ENCODE measurements at places on chromosomes 3 and 15.
A peak's percentile ranks its signal among the peaks of the same experiment; 100 is the strongest.

GRCh38 chr3:113143353-113143752 is 68.0 kb upstream of the BOC start:
- no peak for DNase-seq

DNA sequence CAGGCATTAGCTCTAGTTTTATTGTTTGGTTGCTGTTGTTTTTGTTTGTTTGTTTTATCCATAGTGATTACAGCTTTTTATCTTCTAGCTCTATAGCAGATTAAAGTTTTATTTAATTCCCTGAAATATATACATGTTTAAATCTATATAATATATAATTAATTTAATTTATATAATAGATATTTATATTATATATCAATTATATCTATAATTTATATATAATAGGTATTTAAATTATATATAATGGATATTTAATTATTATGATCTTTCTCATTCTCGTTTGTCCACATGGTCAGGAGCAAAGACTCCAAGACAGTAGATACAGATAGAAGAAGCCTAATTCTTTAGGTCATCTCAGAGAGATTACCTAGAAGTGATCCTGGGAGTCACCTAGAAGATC is 238.8 kb upstream of the GPR149 start:
- DNase-seq = no peak

DNA sequence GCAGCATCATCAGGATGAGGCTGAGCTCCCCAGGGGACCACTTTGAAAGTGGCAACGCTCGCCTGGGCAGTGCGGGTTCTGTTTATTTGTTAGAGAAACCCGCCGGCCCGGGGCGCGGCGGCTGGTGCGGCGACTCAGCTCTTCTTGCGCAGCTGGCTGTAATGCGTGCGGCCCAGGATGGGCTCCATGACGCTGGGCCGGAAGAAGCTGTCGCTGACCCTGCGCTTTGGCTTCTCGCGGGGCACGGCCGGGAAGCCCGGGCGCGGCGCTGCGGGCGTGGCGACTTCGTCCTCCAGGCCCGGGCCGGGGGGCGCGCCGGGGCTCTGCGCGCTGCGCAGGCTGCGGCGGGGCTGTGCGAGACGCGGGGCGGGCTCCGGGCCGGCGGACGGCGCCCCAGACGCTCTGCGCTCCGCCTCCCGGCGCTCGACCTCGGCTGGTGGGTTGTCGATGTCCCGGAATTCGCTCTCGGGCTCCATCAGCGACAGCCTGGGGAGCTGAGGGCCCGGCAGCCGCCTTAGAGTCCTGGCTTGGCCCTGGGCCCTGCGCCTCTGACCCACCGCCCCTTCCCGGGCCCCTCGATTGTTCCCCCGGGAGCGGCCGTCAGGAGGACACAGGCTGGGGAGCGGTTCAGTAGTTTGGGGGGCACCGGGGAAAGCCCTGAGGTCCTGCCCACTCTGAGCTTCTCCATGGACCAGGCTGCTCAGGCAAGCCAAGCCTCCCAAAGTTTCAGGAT is 10.3 kb upstream of the KIF7 start:
- DNase-seq = peak; percentile 26

DNA sequence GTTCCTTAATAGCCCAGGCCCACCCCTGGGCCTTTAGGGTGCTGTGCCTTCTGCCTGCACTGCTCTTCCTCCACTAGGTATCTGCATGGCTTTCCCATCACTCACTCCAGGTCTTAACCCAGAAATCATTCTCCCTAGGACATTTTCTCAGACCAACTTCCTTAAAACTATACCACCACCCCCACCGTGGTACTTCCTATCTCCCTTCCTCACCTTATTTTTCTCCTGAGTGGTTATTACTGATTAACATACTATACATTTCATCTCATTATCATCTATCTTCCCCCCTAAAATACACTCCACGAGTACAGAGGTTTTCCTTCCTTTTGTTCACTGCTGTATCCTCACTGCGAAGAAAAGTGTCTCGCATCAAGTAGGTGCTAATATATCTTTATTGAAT is 115.2 kb downstream of the ANO10 start:
- DNase-seq = no peak

- DNase-seq = no peak
Measured at GRCh38 chr3:187516446-187517185, 148.4 kb downstream of the RTP4 start.

GRCh38 chr3:147390589-147391569 is 15.5 kb downstream of the ZIC4 start:
- DNase-seq = no peak

GRCh38 chr3:191334346-191334893 is 4.1 kb upstream of the UTS2B start:
- DNase-seq = no peak

DNA sequence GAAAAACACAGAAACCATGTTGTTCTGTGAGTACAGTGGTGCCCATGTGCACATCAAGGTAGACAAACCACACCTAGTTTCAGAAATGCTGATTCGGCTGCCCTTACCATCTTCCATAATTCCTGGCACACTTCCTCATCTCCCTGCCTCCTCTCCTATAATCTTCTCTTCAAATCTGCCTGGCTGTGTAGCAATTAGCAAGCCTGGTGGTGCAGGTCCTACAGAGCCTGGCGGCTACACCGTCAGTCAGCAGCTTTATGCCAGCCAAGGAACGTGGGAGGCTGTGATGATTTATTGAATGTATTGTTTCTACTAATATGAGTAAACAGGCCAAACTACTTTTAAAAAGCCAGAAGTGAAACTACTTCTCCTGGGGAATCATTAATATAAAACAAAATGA is 106.8 kb downstream of the SEMA6D start:
- DNase-seq = no peak

- no peak for DNase-seq
Measured at GRCh38 chr3:100737334-100737733, 28.0 kb downstream of the TFG start.

DNA sequence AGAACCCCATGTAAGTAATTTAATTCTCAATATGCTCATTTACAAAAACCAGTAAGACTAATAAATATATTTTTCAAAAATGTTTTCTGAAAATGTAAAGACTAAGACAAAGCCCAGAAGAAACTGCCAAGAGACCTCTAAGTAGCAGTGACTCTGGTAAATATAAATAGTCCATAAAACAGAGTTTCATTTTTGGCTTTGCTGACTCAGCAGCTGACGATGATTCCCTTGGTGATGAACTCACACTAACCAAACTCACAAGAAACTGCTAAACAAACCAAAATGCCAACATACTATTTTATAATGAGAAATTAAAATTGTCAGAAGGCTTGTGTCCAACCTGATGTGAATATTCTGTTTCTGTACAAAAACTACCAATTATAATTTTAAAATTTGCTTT is 31.5 kb upstream of the IMPG2 start:
- no peak for DNase-seq

DNA sequence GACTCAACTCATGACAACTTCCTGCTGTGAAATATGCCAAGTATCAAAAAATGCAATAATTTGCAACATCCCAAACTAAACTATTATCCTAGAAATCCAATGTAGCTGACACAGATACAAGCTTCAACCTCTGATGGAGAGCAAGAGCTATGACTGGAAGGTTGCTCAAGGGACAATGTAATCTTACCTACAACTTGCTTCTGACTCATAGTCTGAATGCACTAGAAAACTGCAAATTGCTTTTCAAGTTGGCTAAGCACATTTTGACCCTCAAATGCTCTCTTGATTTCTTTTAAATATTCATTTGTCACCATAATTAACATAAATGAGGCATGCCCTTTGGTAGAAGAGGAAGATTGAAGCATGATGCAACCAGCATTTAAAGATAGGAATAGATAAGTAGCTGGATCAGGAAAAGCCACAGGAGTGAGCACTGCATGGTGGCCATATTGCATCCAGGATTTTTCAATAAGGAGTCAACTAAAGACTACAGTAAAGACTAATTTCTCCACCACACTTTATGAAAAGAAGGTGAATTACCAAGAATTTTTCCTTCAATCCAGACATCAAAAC is 630.8 kb upstream of the GBE1 start:
- no peak for DNase-seq

DNA sequence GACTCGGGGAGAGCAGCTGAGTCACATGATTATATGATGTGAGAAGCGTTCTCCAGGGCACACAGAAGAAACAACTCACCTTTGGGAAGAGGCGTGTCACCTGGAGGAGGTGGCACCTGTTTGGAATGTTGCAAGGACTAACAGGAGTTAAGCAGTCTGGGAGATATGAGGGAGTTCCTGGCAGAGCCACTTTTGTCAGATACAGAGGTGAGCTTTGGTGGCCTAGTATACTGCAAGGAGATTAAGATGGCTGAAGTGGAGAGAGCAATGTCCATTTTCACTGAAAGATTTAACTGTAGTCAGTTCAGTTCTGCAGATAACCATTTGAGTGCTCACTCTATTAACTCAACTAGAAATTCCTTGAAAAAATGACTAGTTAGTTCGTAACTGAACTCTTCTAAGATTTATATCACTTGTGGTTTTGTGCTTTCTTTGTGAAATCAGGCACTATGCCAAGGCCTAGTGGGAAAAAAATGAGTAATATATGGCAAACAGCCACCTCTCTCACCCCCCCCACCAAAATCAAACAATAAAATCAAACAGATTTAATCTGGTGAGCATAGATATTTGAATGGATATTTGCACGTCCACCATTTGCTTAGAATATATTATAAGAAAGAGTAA is 61.3 kb downstream of the CRYBG3 start:
- no peak for DNase-seq

GRCh38 chr3:150743508-150743907 is 19.5 kb downstream of the SIAH2 start:
- no peak for DNase-seq

GRCh38 chr15:81575436-81576123 is 201.6 kb upstream of the TMC3 start:
- peak; percentile 2 for DNase-seq

DNA sequence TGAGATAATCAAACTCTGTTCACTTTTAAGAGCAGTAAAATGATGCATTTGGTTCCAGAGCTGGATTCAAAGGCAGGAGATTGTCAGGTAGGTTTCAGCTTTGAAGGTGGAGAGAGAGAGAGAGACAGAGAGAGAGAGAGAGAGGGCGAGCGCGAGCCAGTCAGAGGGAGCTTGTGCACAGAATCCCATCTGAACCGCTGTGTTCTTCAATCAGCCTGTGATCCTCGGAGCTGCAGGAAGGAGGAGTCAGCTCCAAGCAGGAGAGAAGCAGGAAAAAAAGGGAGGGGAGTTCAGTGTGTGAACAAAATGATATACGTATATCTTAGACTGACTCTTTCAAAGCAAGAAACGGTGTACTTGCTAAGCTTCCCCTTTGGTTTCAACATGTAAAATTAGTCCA is at the start of gene GPR149:
Gene GPR149 (minus strand): TSS at position 177 of the 400 bp plus-strand sequence. CDS start 575 bp downstream, outside the sequence.
- DNase-seq = peak; percentile 2

DNA sequence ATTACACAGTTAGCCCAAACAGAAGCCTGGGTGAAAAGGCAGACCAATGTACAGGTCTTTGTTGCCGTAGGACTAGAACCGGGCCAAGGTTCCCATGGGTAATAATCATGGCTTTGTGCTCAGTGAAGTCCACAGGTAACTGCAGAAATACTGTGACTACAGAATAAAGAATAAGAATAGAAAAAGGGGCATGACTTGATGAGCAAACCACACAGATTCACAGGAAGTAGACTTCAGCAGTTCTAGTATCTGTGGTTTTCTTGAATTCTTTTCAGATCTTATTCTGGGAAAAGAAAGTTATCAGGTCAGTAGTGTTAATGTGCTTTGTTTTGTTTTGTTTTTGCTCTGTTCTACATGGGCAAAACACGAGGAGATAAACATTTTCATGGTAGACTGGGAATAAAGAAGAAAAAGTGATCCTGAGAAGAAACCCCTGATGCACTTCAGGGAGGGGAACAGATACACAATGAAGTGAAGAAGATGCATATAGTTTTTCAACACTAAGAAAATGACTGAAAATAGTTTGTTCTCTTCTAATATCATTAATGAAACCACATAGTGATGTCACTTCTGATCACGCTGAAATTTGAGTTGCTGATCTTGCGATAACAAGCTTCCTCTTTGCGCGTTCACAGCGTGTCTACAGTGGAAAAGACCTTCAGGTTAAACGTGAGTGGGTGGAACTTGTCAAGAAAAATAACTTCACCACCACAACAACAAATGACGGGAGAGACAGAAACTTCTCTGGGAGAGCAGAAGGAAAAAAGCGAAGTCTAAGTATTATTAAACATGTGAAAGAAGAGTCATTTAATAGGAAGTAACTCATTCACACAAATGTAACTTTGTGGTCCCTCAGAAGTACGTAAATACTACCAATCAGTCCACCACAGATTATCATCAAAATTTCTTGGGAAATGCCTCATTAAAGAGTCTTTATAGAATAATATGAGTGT is 315.8 kb upstream of the SATB1 start:
- DNase-seq = no peak

- no peak for DNase-seq
Measured at GRCh38 chr15:82966671-82967071, 14.2 kb upstream of the HOMER2 start.

DNA sequence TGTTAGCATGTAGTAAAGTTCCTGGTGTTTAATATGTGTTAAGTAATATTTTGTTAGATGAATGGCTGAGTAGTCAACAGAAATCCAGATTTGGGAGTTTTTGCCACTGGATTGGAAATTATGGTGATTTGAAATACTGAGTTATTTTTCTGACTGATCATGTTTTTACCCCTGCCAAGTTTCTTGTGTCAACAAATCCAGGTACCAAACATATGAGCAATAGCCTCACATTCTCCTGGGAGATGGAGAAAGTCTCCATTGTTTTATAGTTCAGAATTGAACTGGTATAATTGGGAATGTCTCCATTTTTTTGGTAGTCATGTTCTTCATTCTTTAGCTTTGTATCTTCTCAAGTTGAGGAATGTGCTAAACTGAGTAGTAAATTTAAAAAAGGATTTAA is 767.2 kb upstream of the LMCD1 start:
- no peak for DNase-seq

DNA sequence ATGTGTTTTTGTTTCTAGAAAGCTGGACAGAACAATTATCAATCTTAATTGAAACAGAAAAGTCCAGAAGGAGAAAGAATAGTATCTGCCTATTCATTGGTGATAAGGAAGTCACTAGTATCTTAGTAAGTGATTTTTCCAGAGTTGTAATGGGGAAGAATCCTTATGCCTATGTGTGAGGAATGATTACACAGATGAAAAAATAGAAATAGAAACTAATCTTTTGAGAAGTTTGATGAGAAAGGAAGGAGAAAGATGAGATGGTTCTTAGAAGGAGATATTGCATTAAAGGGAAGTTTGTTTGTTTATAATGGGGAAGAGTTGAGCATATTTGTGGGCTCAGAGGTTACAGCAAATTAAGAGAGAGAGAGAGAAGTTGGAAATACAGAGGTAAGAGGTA is 42.7 kb upstream of the CBLB start:
- DNase-seq = no peak
